ENCODE measurements at places on chromosomes 1 and 21. TPM values are rescaled to one million over a fixed set of nuclear protein-coding genes. Genes with fewer than 3 reads are reported as not detected.

DNA sequence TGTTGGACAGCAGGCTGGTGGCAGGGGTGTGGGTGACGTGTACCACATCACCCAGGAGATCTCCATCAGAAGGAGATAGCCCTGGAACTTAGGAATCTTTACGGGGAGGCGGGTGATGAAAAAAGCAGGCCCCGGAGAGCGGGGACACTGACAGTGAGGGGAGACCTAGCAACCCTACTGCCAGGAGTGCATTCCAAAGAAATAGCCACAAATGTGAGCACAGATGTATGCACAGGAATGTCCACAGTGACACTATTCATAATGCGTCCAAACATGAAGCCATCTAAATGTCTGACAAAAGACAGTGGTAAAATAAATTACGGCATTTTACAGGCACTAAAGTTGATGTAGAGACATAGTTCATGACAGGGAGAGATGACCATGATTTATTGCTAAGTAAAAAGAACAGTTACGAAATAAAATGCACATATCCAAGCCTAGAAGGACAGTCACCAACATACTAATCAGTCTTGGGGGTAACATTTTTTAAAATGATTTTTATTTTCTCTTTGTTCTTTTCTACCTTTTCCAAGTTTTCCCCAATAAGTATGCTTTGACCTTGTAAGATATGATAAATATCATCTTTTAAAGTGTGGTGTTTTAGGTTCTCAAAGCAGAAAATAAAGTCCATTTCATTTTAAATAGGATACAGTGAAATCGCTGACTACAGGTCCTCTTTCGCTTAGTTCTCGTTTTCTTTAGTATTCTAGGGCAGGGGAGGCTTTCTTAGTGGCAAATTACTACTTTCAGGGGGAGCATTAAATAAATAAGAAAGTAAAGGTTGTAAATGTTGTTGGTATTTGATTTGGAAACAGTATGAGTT lies 21.3 kb downstream of the CD247 start:
- DNase-seq, result no peak

DNA sequence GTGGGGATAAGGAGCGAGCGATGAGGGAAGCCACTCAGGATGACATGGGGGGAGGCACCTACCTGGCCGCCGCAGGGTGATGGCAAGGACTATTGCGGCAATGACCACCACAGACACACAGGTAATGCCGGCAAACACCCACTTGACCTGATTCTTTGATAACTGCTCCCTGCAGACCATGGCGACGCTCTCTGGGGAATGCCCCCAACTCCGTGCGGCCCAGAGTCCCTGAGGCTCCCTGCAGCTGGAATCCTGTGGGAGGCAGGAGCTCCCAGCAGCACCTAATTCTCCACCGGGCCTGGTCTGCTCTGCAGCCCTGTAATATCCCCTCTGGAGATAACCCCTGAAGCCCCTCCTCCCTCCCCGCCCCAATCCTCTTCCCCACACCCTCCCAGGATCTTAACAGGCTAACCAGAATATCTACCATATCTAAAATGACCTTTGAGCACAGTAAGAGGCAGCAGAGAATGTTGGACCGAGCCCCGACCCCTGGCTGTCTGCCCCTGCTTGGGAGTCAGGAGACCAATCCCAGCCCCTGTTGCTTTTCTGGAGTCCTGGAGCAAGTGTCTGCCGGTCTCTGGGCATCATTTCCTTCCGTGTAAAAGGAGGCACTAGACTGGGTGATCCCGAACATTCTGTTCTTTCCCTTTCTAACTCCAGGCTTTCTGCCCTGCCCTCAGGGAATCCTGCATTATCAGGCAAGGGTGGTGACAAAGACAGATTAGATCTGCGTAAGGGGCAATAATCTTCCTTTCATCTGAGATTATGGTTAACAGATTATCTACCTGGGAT lies at the start of gene FAM151A:
Gene FAM151A (minus strand): TSS at position 310 of the 792 bp plus-strand sequence. CDS start 130 bp downstream, at position 180.
- DNase-seq, result peak; percentile 69

- no peak for DNase-seq
Measured at GRCh38 chr1:185074307-185074706, 28.9 kb downstream of the RNF2 start.

Gene DPYD
- 11.6 TPM for total RNA-seq

Gene RGS16
- 1.1 TPM for total RNA-seq

DNA sequence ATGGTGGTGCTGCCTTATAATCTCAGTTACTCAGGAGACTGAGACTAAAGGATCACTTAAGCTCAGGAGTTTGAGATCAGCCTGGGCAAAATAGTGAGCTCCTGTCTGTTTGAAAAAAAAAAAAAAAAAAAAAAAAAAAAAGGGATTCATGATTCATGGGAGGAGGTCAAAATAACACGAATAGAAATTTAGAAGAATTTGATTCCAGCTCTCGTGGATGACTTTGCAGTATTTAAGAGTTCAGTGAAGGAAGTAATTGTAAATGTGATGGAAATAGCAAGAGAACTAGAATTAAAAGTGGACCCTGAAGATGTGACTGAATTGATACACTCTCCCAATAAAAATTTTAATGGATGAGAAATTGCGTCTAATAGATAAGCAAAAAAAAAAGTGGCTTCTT lies 15.8 kb downstream of the AUNIP start:
- DNase-seq, result no peak

GRCh38 chr1:29254346-29254745 lies 18.0 kb downstream of the PTPRU start:
- DNase-seq, result no peak

DNA sequence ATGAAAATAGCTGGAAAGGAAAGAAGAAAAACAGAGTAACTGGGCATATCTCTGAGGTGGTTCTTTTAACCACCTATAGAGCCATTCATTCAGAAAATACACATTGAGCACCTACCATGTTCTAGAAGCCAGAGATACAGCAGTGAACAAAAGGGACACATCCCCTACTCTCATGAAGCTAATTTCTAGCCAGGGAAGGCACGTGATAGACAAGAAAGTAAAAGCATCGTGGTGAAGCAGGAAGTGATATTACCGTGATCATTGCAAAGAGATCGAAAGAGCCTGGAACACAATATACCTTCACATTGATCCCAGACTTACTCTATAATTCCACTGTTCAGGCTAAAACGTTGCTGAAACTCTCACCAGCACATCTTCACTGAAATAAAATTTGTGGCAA lies 76.0 kb downstream of the TIAM1 start:
- no peak for DNase-seq

GRCh38 chr1:69898403-69898947 lies 306.9 kb downstream of the LRRC40 start:
- DNase-seq, result peak; percentile 23

- DNase-seq, result peak; percentile 15
Measured at GRCh38 chr21:44527983-44528633, 11.9 kb downstream of the KRTAP10-1 start.

Gene UQCRHL
- 6.0 TPM for total RNA-seq

DNA sequence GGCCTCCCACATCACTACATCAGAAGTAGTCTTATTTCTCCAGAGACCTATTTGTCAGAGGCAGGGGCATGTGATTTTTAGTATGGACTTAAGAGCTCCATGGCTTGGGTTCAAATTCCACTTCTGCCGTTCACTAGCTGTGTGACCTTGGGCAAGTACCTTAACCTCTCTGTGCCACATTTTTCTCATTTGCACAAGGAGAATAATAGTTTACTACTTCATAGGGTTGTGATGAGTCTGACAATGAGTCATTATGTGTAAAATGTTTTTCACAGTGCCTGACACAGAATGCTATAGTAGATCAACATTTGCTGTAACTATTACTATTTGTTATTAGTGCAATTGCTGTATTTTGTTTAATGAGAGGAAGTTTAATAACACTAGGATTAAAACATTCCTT lies 200.6 kb downstream of the PRDM2 start:
- no peak for DNase-seq

- no peak for DNase-seq
Measured at GRCh38 chr21:37800456-37801061, 115.7 kb downstream of the KCNJ6 start.

Gene COX20
- total RNA-seq, result 63.7 TPM

DNA sequence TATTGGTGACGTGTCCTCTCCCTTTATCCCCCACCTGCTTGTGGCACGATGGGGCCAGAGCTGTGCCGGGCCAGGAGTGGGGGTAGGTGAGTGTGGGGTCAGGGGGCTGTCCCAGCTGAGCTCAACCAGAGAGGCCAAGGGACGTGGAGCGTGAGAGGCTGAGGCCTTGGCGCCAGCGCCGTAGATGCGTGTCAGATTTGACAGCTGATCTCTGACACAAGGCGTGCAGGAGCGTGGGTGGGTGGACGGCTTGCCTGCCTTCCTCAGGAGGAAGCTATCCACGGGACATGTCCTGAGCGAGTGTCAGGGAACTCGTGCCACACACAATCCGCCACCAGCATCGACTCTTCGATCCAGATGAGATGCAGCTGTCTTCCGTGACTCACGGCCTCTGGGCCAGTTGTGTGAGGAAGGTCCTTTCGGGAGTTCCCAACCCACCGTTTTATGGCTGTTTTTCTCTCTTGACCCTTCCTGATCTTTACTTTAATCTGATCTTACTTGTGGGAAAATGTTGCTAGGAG lies 56.7 kb downstream of the SPSB1 start:
- peak; percentile 52 for DNase-seq

Gene F13B
- total RNA-seq, result not detected

Gene TDRD5
- not detected for total RNA-seq

Gene MMEL1
- total RNA-seq, result not detected

- no peak for DNase-seq
Measured at GRCh38 chr1:74427681-74428080, 84.7 kb downstream of the LRRC53 start.

Gene OR14K1
- total RNA-seq, result not detected
